ENCODE measurements at places on chromosomes 2 and 18.

- DNase-seq = no peak
Observed at GRCh38 chr2:39403311-39403710, 33.8 kb downstream of the MAP4K3 start.

DNA sequence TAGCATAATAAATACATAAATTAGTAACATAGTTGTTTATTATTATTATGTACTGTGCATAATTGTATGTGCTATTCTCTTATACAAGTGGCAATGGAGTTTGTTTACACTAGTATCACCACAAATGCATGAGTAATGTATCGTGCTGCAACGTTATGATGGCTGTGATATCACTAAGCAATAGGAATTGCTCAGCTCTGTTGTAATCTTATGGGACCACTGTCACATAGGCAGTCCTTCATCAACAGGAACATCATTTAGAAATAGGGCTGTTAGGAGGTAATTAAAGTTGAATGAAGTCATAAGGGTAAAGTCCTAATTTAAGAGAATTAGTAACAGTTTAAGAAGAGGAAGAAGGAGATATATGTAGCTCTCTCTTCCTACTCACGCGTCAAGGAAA, 33.8 kb downstream of the TEX51 start:
- no peak for DNase-seq

GRCh38 chr2:82790206-82791021, 1668.7 kb downstream of the SUCLG1 start:
- DNase-seq = no peak

DNA sequence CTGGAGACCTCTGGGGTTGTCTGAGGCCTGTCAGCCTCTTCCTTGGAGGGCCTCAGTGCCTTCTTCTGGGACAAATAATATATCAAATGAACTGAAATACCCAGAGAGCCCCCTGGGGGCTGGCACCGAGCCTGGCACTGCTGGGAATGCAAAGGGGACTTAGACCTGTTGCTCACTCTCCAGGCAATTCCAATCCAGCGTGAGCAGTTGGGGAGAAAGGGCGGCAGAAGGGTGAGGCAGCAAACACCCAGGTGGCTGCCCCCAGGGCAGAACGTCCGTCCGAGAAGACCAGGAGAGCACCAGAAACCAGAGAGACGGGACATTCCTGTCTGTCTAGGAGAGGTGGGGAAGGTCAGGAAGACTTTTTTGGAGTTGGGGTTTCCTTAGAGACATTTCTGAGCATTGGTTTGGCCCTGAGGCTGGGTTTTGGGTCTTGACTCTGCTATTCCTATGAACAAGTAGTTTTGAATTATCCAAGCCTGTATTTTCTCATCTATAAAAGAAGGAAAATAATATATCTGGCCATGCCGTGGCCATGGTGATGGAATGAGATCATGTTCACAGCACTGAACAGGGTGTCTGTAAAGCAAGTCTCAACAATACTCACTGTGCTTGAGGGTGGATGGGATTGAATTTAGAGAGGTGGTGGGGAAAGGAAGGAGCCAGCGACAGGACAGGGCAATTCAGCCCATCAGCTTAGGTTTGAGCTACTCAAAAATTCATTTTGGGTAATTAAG, 44.3 kb upstream of the ZBTB7C start:
- DNase-seq = no peak

GRCh38 chr18:74950479-74950878, 258.5 kb downstream of the PTGR3 start:
- no peak for DNase-seq

Data from stimulated activated CD8-positive, alpha-beta memory T cell treated with anti-CD3 and anti-CD28 coated beads, Interleukin-4, amount 100 ng/mL, for 1 hour (primary cell).